ENCODE measurements at places on chromosomes 1 and 21. TPM values are rescaled to one million over a fixed set of nuclear protein-coding genes. Genes with fewer than 3 reads are reported as not detected.

The MANEAL gene
- not detected for total RNA-seq

The PCSK9 gene
- 40.5 TPM for total RNA-seq

The TEX35 gene
- total RNA-seq = not detected

The SIK1 gene
- total RNA-seq = 2.8 TPM

The AMPD1 gene
- total RNA-seq = not detected

The FAM72C gene
- total RNA-seq = 0.72 TPM

The HTR6 gene
- not detected for total RNA-seq

The CDCA8 gene
- 6.2 TPM for total RNA-seq

The BMP8B gene
- total RNA-seq = not detected

The RCSD1 gene
- total RNA-seq = 0.39 TPM

The NECTIN4 gene
- total RNA-seq = 0.65 TPM

The TFF1 gene
- total RNA-seq = not detected

The GNAT2 gene
- not detected for total RNA-seq

The RIPPLY3 gene
- total RNA-seq = not detected

The PLPPR4 gene
- total RNA-seq = 0.13 TPM

The CYP4A22 gene
- total RNA-seq = not detected

The LCE3D gene
- total RNA-seq = not detected

The GJB3 gene
- total RNA-seq = 0.16 TPM

The VHLL gene
- 5.3 TPM for total RNA-seq

The CNR2 gene
- total RNA-seq = not detected

The MGST3 gene
- 256 TPM for total RNA-seq

The PLA2G2D gene
- total RNA-seq = not detected

The LUZP1 gene
- total RNA-seq = 29.5 TPM

The KAZN gene
- 1.4 TPM for total RNA-seq

The UTS2 gene
- total RNA-seq = not detected

The ZBTB8A gene
- 7.3 TPM for total RNA-seq

The DYNLT4 gene
- not detected for total RNA-seq

The GPR37L1 gene
- total RNA-seq = not detected

The CFHR4 gene
- not detected for total RNA-seq

The KLHDC9 gene
- 0.96 TPM for total RNA-seq

The SEMA4A gene
- 0.65 TPM for total RNA-seq

The EFNA1 gene
- 1.8 TPM for total RNA-seq

The C2CD4D gene
- total RNA-seq = not detected

The PLEKHN1 gene
- not detected for total RNA-seq

The LCE2A gene
- not detected for total RNA-seq

The LEMD1 gene
- not detected for total RNA-seq

The PROK1 gene
- total RNA-seq = not detected

The FHAD1 gene
- 0.39 TPM for total RNA-seq

The CCDC190 gene
- not detected for total RNA-seq
